CD4-positive, alpha-beta T cell treated with Interleukin-21 for 1 hour (primary cell): ENCODE measurements at places on chromosomes 7 and 10.

DNA sequence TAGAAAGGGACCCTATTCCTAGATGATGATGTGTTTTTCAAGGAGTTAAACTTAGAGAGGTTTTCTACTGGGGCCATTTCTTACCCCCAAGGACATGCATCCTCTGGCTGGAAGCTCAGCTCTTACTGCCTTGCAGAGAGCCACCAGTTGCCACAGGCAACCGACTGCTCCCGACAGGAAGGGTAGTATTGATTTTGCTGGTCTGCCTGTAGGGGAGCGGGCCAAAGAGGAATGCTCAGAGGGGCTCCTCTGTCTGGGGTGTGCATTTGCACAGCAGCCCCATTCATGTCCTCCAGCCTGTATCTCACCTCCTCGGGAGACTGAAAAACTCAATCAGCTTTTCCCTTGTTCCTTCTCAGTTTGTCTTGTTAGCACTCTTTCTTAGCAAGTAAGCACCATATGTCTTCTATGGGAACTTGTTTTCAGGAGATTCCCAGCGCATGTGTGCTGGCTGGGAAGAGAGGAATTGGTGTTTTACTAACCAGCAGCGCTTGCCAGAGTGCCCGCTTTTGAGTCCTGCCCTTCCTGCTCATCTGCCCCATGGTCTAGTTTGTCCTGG, 739.0 kb upstream of the GALNT17 start:
- no peak for DNase-seq

- no peak for DNase-seq
Observed at GRCh38 chr10:2925631-2926030, 141.7 kb upstream of the PFKP start.

DNA sequence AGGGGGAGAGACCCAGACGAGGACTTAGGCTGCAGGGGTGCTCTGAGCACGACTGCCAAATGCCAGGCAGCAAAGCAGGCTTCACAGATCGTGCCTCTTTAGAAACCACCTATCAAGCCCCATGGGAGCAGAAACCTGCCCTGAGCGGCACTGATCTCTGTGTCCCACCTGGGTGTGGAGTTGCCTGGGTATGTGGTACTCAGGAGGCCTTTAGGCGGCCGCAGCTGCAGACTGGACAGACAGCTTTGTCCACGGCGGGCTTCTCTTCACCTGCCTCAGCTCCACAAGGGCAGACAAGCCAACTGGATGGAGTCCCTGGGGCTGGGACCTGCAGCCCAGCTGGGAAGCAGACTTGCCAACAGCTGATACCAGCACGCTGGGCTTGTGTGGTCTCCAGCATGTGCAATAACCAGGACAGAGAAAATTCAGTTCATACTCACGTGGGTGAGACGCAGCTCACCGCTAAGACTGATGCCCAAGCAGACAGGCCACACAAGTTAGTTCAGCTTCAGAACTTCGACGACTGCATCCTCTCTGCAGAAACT, 163.2 kb downstream of the EBF3 start:
- no peak for DNase-seq

DNA sequence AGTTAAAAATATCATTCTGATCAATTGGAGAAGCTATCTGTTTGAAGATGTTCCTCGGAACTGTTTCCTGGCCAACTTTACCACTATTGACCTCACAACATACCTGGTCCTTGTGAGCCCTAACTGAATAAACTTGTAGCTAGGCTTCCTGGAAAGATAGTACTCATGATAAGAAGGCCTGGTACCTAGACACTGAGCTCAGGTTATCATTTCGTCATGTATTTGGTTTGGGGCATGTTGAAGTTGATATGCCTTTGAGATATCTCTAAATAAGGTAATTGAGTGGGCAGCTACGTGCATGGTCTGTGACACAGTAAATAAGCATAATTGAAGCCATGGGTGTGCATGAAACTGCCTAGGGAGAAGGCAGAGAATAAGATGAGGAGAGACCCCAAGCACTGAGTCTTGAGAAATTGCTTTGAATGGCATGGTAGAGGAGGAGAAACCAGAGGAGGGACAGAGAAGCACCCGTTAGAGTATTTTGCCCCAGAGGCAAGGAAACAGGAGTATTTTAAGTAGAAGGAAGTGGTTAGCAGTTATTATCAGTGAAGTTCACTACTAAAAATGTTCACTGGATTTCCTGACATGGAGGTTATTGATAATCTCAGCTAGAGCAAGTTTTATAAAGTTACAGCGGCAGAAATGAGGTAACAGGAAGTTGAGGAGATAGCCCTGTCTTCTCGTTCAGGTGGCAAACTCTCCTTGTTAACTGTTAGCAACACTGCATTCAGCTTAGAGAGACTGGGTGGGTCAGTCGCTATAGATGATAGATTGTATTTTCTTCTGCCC, 55.6 kb downstream of the CC2D2B start:
- peak; percentile 7 for DNase-seq

GRCh38 chr10:128414568-128414967, 288.3 kb upstream of the MKI67 start:
- no peak for DNase-seq

DNA sequence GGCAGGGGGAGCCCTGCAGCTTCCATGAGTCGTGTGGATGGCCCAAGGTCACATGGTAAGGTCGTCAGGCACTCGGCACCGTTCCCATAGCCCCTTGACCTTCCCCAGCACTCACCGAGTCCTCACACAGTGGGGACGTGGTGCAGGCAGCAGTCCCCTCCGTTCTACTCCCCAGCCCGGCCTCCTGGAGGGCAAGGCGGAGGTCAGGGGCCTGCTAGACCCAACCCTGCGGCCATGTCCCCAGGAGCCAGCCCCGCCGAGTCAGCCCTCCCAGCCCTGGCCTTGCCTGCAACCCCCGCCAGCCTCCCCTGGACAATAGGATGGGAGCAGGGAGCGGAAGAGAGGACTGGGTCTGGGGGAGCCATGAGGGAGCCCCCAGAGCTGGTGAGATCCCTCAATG, 65.2 kb downstream of the ELFN1 start:
- DNase-seq, result no peak

DNA sequence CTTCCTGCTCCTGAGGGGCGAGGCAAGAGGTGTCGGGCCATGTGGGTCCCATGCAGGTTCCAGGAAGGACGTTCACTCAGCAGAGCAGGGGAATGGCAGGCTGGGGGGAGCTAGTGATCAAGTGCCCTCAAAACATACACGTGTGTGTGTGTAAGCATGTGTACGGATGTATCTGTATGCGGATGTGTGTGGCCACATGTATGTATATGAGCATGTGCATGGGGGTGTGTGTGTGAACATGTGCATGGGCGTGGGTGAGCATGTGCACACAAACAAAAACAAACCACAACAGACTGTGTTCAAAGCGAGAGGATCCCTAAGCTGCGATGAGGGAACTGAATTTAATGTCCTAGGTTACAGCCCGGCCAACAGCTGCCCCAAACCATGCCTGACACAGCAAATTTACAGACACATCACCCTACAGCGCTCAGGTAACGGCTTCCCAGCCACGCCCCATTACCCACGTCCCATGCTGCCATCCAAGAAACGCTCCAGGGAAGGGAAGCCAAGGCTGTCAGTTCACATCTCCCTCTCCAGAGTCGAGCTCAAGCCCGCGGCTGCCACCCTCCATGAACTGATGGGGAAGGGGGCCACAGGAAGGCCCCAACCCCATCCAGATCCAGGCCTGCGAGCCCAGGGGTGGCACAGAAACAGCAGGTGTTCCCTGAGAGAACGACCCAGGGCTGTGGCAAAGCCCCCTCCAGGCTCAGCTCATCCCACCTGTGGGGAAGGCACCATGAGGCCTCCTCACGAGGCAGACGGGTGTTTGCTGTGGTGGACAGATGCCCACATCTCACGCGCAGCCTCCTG, 56.6 kb downstream of the PTPRN2 start:
- DNase-seq, result no peak

- no peak for DNase-seq
Observed at GRCh38 chr10:114397651-114398145, 6.6 kb downstream of the AFAP1L2 start.

DNA sequence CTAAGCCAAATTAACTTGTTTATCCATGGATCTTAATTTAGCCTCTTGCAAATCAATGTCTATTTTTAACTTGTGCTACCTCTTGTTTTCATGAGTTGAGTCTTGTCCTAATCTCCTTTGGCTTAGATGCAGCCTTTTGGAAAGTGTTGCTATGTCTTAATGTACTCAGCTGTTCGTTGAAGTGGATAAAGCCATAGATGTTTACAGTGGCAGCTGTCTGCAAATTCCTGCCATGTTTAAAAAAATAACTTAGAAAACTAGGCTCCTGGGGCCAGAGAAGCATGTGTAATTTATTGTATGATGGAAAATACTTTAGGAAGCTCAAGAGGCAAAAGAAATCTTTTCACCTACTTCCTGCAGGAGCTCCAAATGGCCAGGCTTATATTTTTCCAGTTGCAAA, 253.1 kb upstream of the RHOBTB1 start:
- no peak for DNase-seq

GRCh38 chr7:135618510-135618909, 43.8 kb upstream of the STMP1 start:
- no peak for DNase-seq

- DNase-seq, result no peak
Observed at GRCh38 chr10:92575961-92576360, 2.1 kb upstream of the IDE start.

DNA sequence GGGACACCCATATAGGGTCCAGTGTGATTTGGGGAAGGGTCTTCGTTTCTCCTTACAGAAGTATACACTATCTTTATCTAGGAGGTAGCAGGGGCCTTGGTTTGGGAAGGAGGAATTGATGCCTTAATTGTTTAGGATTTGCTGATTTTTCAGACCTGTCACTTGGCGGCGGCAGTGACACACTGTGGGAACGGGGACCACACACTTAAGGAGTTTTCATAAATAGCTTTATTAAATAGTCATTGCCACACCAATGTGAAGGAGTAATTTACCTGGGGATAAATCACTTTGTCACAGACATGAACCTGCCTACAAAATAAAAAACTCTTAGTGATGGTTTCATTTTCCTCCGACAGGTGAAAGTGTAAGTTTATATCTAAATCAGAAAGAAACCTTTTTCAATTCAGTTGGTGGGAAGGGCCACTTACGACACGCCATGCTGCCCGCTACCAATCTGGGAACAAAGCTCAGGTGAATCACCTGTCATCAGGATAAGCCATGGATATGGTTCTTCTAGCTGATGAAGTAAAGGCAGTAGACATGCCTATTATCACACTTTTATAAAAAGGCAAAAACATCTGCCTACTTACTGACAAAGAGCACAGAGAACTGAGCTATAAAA, 12.3 kb upstream of the ENO4 start:
- no peak for DNase-seq

DNA sequence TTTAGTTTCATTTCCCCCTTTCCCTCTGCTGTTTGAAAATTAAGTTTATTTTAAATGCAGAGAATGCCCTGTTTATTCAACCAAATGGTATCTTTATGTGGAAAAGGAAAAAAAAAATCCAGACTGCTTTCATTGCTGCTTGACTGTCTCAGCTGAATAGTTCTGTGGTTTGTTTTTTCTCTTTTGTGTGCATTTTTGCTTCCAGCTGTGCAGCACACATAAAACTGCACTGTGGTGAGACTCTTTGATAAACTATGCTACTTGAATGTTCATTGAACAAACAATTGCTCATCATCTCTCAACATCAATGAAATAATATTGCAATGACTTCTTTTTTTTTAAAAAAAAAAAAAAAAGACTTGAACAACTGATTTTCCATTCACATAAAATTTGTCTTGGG, 78.6 kb upstream of the GLI3 start:
- DNase-seq, result no peak

DNA sequence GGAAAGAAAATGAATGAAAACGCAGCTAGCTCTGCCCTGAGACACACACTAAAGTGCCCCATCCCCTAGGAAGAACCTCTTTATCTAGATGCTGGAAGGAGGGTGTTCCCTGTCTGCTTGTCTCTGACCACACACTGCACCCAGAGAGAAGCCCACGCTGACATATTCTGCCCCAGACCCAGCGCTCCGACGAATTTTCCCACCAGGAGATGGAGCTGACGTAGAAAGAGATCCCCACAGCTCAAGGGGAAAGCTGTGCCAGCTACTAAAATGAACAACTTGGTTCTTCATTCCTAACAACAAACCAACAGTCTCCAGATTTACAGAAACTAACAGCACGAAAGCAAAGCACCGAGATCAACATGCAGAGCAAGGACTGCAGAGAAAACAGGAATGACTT, 73.3 kb downstream of the KIAA1549 start:
- DNase-seq, result no peak

DNA sequence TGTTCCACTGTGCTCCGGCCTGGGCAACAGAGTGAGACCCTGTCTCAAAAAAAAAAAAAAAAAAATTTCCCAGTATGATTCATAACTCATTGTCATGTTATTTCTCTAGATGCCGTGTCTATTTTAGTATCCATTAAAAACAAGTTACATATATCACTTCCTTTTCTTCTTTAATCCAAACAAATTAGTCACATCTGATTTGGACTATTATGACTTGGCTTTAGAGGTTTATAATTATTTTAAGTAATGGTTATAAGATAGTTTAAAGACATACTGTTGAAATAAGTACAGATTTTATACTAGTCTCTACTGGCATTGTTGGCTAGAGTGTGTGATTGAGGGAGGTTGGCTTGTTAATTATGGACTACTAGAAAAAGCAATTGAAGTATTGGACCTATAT, 53.3 kb downstream of the ZMYND11 start:
- no peak for DNase-seq

DNA sequence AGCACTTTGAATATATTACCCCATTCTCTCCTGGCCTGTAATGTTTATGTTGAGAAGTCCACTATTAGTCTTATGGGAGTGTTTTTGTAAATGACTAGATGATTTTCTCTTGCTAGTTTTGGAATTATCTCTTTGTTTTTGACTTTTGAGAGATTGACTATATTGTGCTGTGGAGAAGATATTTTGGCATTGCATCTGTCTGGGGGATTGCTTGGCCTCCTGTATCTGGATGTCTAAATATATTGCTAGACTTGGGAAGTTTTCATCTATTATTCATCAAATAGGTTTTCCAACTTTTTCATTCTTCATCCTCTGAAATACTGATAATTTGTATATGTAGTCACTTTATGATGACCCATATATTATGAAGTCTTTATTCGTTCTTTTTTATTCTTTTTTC, 277.1 kb upstream of the PCDH15 start:
- no peak for DNase-seq

DNA sequence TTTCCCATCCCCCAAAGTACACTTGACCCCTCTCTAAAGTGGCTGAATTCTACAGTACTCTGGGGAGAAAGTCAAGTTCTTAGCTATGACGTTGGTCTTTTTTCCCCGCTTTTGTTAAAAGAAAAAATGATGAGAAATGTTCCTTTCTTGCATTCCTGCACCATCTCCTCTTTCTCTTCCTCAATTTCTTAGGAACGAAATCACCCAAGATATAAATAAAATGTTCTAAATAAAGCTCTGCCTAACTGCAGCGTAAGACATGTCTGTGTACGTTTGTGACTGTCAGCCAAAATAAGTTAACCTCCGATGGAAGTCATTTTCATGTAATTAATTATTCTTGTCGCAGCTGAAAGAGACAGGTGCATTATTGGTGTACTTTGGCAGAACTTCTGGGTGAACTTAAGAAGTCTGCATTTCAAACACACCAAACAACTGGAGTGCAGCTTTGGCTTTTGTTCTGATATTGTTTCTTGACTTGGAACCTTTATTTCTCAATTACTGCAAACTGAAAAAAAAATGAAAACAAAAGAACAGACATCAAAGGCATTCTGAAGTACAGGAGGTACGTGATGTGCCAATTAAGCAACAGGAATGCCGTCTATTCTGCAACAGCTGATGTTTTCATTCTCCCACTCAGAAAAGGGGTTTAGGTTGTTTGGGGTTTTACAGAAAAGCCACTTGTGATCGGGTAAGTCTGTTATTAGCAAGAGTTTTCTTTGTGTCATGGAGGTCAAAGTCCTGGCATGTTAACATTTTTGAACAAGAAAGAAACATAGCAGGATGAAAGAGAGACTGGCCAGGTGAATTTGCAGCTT, 82.4 kb upstream of the SDK1 start:
- no peak for DNase-seq

- DNase-seq, result no peak
Observed at GRCh38 chr10:288316-289200, 153.3 kb downstream of the ZMYND11 start.
